H9 (cell line): ENCODE measurements at places on chromosomes 2 and 18. TPM values are rescaled to one million over a fixed set of nuclear protein-coding genes. Genes with fewer than 3 reads are reported as not detected.

The IL37 gene
- 0.55 TPM in 1 of 2 replicates, not detected in the other for total RNA-seq

The SGO2 gene
- 25.6 and 27.0 TPM in 2 replicates for total RNA-seq

The EPB41L3 gene
- 14.3 and 16.1 TPM in 2 replicates for total RNA-seq

The CD8A gene
- total RNA-seq, result not detected in 2 replicates

The SCYGR4 gene
- total RNA-seq, result not detected in 2 replicates

The CFAP53 gene
- 0.15 and 0.22 TPM in 2 replicates for total RNA-seq

The ANKRD30BL gene
- not detected in 2 replicates for total RNA-seq

The ZNF532 gene
- total RNA-seq, result 254 and 258 TPM in 2 replicates

DNA sequence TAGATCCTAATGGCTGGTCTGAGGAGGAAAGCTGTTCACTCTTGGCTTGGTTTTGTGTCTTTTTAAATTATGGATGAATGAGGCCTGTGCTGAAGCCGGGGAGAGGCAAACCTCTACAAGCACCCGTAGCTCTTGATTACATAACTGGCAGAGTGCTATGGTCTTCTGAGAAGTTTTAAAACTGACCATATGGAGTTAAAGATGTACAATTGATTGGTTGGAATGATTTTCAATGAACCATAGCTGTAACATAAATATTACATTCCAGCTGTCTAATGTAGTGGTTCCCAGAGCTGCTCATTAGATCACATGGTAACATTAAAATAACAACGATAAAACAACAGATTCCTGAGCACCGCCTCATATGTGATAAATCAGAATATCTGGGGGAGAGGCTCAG lies 71.1 kb upstream of the MAP4K3 start:
- H3K4me3 ChIP-seq, result no peak overlapping the region
- H3K27ac ChIP-seq, result no peak overlapping the region
- no peaks in the 10 kb centered on the region for H3K36me3 ChIP-seq
- peaks cover 6% of the 10 kb centered on the region; the same call in 1 of the 2 replicates for H3K4me1 ChIP-seq

DNA sequence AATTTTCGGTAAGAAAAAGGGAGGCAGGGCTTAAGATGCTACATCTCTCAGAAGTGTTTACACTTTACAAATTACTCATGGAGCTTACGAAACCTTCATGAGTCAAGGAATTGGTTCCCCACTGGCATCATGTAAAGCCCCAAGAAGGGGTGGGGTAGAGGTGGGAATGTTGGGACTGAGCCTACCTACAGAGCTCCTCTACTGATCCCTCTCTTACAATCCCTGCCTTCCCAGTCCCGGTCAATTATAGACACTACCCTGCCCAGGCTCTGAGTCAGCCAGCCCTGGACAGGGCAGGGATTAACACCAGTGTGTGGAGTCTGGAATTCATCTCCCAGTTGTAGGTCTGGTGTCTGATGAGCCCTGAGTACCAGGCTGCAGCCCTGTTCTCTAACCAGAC lies 248.9 kb downstream of the PAX3 start:
- no peaks in the 10 kb centered on the region for H3K36me3 ChIP-seq
- no peaks in the 10 kb centered on the region; the same call in 1 of the 2 replicates for H3K4me1 ChIP-seq
- no peak overlapping the region for H3K27ac ChIP-seq
- peaks cover 44% of the 10 kb centered on the region; the same call in 1 of the 2 replicates for H3K27me3 ChIP-seq
- H3K4me3 ChIP-seq, result no peak overlapping the region
- no peak for DNase-seq

DNA sequence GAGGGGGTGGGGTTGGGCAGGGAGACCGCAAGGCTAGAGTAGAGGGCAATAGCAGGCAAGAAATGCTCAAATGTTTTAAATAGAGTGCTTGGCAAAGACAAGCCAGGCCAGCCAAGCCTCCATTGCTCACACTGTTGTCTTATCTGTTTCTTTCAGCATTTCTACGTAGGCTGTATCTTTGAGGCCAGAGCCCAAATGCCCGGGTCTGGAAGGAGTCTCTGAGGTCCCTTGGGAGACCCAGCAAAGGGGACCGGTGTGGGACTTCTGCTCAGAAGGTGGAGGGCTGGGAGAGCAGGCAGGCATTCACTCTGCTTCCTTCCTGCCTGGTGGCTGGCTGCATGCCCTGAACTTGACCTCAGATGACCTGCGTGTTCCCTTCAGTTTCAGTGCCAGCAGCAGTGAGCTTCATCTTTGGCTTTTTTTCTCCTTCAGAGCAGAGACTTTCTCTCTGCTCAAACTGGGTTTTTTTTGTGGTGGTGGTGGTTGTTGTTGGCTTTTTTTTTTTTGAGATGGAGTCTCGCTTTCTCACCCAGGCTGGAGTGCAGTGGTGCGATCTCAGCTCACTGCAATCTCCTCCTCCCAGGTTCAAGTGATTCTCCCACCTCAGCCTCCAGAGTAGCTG lies 13.7 kb upstream of the TET3 start:
- no peaks in the 10 kb centered on the region; the same call in 2 of the 3 replicates for H3K36me3 ChIP-seq
- no peak for DNase-seq
- H3K27ac ChIP-seq, result no peak overlapping the region
- no peaks in the 10 kb centered on the region for H3K27me3 ChIP-seq

- H3K4me1 ChIP-seq, result no peaks in the 10 kb centered on the region; the same call in 1 of the 2 replicates
- DNase-seq, result no peak
- no peaks in the 10 kb centered on the region for H3K36me3 ChIP-seq
- no peak overlapping the region for H3K4me3 ChIP-seq
These were observed 182.2 kb downstream of the INHBB start for GRCh38 chr2:120528051-120528692.

DNA sequence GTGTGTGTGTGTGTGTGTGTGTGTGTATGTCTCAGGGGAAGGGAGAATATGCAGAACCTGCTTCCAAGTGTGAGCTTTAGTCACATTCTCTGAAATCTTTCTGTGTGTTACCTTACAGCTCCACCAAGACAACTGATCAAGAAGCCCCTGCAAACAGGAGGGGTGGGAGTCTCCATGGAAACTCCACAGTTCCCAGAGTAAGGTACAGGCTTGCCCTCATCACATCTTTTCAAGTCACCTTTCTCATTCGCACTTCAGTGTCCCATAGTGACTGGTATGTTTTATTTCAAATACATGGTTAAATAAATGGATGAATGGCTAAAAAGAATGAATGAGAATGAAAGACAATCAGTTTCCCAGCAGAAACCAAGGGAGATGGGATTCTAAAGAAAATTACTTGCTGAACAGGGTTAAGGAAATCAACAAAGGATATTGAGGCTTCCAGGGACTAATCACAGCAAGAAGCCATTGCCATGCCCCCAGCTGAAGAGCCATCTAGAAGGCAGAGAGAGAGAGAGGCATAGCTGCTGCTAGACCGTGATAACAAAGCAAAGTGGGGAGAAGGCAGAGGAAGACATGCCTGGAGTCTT lies 987.2 kb upstream of the CELF4 start:
- no peaks in the 10 kb centered on the region for H3K36me3 ChIP-seq
- no peaks in the 10 kb centered on the region for H3K27me3 ChIP-seq
- no peak overlapping the region for H3K4me3 ChIP-seq

GRCh38 chr18:30971338-30971956 lies 71.1 kb downstream of the DSC3 start:
- H3K27me3 ChIP-seq, result no peaks in the 10 kb centered on the region
- no peaks in the 10 kb centered on the region for H3K4me1 ChIP-seq
- H3K36me3 ChIP-seq, result no peaks in the 10 kb centered on the region
- H3K27ac ChIP-seq, result no peak overlapping the region
- H3K4me3 ChIP-seq, result no peak overlapping the region

- no peaks in the 10 kb centered on the region for H3K4me1 ChIP-seq
- H3K27me3 ChIP-seq, result no peaks in the 10 kb centered on the region
- H3K4me3 ChIP-seq, result no peak overlapping the region
- no peak overlapping the region for H3K27ac ChIP-seq
- DNase-seq, result no peak
- H3K36me3 ChIP-seq, result no peaks in the 10 kb centered on the region; the same call in 1 of the 3 replicates
These were observed 33.0 kb upstream of the METTL21A start for GRCh38 chr2:207658156-207658555.

GRCh38 chr2:62672601-62673000 lies 32.9 kb upstream of the EHBP1 start:
- peaks cover 2% of the 10 kb centered on the region; the same call in 1 of the 2 replicates for H3K4me1 ChIP-seq
- H3K4me3 ChIP-seq, result no peak overlapping the region
- no peaks in the 10 kb centered on the region for H3K36me3 ChIP-seq
- DNase-seq, result peak; percentile 66
- H3K27ac ChIP-seq, result no peak overlapping the region
- no peaks in the 10 kb centered on the region for H3K27me3 ChIP-seq

DNA sequence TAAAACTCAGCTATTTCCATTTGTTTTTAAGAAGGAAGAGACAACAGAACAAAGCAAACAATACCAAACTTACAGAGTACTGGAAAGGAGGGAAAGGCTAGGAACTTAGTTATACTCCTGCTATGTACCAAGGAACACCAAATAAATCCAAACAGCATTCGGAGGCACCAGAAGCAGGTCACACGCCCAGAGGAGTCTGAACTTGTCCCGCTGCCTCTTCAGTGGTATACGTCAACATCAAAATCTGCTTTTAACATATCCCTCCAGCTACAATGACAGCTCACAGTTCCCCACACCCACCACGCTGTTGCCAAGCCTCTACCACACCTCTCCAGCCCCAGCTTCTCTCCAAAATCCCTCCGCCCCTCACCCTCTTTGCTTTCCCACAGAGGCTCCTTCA lies 17.3 kb downstream of the C2orf76 start:
- H3K27me3 ChIP-seq, result no peaks in the 10 kb centered on the region
- H3K4me1 ChIP-seq, result no peaks in the 10 kb centered on the region; the same call in 1 of the 2 replicates
- DNase-seq, result no peak
- H3K36me3 ChIP-seq, result no peaks in the 10 kb centered on the region

GRCh38 chr2:12493031-12493513 lies 223.7 kb upstream of the TRIB2 start:
- H3K27ac ChIP-seq, result no peak overlapping the region
- no peaks in the 10 kb centered on the region for H3K36me3 ChIP-seq
- no peak for DNase-seq
- H3K4me3 ChIP-seq, result no peak overlapping the region
- H3K4me1 ChIP-seq, result no peaks in the 10 kb centered on the region
- no peaks in the 10 kb centered on the region for H3K27me3 ChIP-seq

DNA sequence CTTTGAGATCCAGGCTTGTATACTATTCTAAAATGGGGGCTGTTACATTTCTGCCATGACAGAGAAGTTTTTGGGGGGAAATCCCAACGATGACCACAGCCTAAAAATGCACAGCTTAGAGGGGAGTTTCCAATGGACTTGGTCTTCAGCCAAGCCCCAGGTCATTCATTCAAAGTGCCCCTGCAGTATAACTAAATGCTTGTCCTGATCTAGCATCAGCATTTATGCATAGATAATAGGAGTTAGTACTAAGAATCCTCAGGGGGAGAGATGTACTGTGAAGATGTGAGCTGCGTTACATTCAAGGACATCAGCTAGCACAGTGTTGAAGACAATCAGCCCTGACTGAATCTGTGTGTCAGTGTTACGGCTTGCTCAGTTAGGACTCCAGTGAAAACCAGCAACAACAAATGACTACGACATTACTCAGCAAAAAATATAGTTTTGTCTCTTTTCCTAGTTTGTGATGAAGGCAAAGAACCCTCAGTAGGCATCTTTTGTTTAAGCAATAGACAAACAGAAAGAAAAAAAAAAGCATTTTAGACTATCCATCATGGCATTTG lies 160.9 kb downstream of the ZEB2 start:
- H3K27me3 ChIP-seq, result no peaks in the 10 kb centered on the region
- no peak overlapping the region for H3K4me3 ChIP-seq
- peaks cover 2% of the 10 kb centered on the region; the same call in 1 of the 2 replicates for H3K4me1 ChIP-seq
- H3K36me3 ChIP-seq, result no peaks in the 10 kb centered on the region

DNA sequence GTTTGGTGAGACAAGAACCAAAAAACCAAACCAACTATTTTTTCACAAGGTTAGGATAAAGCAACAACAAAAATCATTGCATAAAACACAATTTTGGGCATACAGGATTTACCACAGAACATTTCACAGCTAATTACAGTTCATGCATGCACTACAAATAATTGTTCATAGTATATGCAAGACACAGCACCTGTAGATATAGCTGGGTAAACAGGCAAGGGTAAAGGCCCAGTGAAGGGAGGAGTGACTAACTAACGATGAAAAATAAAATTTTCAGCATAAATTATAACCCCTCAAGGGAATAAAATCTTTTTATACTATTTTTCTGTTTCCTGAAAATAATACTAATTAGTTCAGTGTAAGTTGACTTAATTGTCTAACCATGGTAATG lies 73.3 kb upstream of the CCDC141 start:
- no peaks in the 10 kb centered on the region; the same call in 1 of the 2 replicates for H3K36me3 ChIP-seq
- H3K4me1 ChIP-seq, result no peaks in the 10 kb centered on the region
- no peaks in the 10 kb centered on the region for H3K27me3 ChIP-seq
- DNase-seq, result no peak
- no peak overlapping the region for H3K4me3 ChIP-seq

DNA sequence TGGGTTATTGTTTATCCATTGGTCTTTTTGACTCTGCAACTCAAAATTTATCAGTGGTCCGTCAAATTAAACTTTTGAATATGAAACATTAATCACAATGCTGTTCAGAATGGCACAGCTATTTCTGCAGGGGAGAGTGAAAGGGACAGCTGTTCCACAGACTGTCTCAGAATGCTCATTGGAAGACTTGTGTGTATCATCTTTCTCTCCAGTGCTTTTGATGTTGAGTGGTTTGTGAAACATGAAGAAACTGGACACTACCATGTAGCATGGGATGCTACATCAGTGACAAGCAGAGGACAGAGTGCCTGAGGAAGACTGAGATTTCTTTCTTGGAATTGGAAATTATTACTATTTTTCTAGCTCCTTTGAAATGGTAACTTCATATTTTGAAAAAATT lies 115.7 kb downstream of the PLCL1 start:
- H3K27me3 ChIP-seq, result no peaks in the 10 kb centered on the region
- no peak for DNase-seq
- peaks cover 2% of the 10 kb centered on the region for H3K36me3 ChIP-seq
- H3K4me1 ChIP-seq, result no peaks in the 10 kb centered on the region

DNA sequence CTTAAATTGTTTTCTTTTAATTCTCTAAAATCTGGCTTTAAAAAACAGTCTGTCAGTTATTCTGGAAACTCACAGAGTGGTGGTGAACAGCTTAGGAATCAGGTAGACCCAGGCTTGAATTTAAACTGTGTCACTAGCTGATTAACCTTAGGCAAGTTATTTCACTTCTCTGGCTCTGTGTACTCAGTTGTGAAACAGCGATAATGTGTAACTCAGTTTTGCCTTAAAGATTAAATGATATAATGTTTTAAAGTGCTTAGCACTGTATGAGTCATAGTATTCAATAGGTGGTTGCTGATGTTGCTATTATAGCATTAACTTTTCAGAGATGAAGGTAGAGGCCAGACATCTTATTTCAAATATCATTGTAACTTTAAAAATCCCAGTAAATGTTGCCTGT lies 40.7 kb downstream of the PKP4 start:
- H3K4me1 ChIP-seq, result no peaks in the 10 kb centered on the region; the same call in 1 of the 2 replicates
- no peaks in the 10 kb centered on the region for H3K27me3 ChIP-seq
- H3K27ac ChIP-seq, result no peak overlapping the region
- H3K4me3 ChIP-seq, result no peak overlapping the region; the same call in 2 of the 3 replicates
- H3K36me3 ChIP-seq, result no peaks in the 10 kb centered on the region
- no peak for DNase-seq

DNA sequence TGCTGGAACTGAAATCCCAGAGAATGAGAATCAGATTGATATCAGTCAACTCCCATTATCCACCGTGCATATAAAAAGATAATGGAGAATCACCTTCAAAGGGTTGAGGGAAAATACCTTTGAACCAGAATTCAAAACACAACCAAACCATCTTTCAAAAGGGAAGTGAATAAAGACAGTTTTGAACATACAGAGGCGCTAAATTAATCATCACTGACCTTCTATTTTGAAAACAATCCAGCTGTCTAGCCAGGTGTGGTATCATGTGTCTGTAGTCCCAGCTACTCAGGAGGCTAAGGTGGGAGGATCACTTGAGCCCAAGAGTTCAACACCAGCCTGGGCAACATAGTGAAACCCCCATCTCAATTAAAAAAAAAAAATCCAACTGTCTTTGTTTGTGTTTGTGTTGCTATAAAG lies 63.6 kb downstream of the TRABD2A start:
- H3K4me3 ChIP-seq, result no peak overlapping the region
- no peaks in the 10 kb centered on the region for H3K36me3 ChIP-seq
- no peak overlapping the region for H3K27ac ChIP-seq
- no peaks in the 10 kb centered on the region for H3K27me3 ChIP-seq
